ENCODE measurements at places on chromosomes 4 and X. TPM values are rescaled to one million over a fixed set of nuclear protein-coding genes. Genes with fewer than 3 reads are reported as not detected.

DNA sequence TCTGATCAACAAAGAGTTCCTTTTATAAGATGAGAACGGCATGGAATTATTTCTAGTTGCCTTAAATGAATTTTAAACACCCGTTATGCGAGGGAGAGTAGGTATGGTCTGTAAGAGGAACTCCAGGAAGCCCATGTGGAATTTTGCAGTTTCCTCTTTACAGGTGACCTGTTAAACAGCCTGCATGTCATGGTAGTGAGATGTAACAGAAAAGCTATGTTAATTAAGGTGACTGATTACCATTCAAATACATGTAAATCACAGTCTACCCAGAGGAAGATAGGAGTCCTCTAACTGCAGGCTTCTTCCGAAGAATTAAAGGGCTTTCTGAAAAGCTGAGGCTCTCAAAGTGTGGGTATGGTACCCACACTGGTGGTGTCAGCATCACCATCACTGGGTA, 163.6 kb downstream of the CBR4 start:
- no peak for DNase-seq

DNA sequence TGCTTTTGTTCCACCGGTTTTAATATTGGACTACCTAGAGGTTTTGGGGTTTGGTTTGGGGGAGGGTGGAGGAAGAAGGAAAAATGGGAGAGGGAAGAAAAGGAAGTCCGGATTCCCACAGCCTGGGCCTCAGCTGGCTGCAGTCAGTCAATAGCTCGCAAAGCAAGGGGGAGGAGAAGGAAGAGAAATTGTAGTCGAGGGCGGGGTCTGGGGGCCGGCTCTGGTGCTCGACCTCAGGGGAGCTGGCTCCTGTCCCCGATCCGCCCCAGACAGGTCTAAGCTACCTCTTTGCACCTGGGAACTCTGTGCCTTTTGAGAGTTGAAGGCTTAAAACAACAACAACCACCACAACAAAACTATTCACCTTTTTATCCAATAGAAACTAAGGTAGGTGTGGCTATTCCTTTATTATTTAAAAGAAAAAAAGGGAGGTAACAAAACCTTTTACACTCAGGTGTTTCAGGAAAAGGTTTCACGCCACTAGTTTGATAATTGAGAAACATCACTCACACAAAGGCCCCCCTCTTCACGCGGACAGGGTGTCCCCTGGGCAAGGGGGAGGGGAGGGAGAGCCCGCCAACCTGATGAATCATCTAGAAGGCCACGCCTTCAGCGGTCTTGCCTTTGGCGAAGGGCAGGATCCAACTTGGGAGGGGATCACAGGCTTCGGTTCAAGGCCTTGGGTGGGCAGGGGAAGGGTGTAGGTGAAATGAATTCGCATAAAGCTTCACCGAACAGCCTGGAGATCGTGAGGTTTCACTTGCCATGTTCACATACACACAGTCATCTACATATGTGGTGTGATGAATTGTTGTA, 1.6 kb upstream of the LNX1 start:
- no peak for DNase-seq

DNA sequence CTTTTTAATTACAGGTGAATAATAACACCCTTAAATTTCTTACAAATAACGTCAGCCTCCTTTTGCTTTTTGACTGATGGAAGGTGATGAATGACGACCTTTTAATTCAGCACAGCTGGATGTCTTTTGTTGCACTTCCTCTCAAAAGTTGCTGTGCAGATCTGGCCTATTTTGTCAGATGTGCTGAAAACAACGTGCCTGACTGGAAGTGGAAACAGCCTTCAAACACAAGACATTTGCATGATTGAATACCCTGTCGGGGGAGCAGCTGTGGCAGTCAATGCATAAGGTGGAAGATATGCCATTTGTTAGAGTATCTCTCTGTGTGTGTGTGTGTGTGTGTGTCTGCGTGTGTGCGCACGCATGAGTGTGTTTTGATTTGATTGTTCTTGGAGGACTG, 579.7 kb downstream of the SPRY1 start:
- DNase-seq = no peak

GRCh38 chr4:53914313-53915016, 149.9 kb downstream of the CHIC2 start:
- DNase-seq = peak; percentile 60

GRCh38 chrX:151488677-151489076, 74.8 kb upstream of the PASD1 start:
- peak; percentile 5 for DNase-seq

- DNase-seq = peak; percentile 3
These were observed 348.7 kb downstream of the MAPK10 start for GRCh38 chr4:86011117-86011516.

GRCh38 chrX:112664924-112665323, 14.8 kb downstream of the LHFPL1 start:
- no peak for DNase-seq

GRCh38 chr4:164856396-164856795, 20.6 kb upstream of the APELA start:
- DNase-seq = peak; percentile 9

DNA sequence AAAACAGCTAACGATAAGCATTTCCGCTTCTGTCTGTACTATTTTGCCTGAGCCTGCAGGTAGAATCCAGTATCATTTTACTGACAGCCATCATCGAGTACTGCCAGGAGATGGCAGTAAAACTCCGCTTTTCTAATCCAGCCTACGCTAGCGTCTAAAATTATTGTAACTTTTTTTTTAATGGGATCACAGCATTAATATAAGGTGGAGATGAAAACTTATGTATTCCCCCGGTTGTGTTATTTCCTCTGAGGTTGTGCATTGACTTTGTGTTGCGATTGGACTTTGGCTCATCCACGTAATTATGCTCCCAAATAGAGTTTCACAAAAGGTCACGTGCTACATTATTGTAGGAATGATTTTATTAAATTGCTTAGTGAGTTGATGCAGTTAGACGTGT, 248.1 kb downstream of the C4orf33 start:
- peak; percentile 41 for DNase-seq

- DNase-seq = no peak
These were observed 152.3 kb downstream of the AMELX start for GRCh38 chrX:11445540-11445939.

DNA sequence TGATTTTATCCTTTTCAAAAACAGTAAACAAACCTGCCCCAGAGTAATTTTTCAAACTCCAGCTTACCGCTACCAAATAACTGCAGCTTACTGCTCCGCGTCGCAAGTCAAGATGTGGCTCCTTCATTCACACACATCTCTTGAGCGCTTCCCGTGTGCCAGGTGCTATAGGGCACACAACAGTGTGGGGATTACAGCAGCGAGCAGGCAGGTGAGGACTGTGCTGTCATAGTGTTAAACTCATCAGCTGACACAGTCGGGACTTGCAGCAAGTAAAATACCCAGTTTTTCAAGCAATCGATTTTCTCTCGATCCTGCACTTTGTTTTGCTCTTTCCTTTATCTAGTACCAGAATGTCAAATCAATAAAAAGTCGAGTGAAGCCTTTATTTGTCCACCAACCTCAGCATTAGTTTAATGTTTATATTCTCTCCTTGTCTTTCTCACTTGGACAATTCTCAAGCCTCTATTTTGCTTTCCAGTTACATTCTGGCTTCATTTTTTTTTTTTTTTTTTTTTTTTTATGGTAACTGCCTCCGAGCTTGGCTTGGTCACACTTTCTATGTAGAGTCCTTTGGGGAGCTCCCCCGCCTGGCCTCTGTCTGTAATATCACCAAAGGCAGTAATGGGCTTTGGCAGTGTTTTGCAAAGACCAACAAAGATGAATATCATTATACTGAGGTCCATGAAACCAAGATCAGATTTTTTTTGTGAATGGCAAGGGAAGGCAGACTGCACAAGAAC, 8.3 kb upstream of the ASB5 start:
- DNase-seq = peak; percentile 49

- DNase-seq = peak; percentile 26
These were observed 35.2 kb upstream of the PHEX start for GRCh38 chrX:21996872-21997455.

DNA sequence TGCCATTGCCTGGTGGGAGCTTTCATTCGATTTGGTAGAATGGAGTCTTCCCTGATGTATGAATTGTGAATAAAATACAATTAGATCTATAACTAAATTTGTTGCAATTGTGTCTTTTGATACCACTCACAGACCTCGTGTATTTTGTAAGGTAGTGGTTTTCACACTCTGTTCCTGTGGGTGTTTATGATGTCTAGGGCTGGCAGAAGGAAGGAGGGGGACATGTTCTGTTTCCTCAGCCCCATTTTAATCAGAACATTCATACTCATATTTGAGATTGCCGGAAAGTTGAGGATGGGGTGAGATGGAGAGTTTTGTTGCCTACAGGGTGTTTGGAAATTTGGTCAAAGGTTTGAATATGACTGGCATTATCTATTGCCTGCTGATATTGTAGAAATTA, 42.9 kb downstream of the PTTG2 start:
- no peak for DNase-seq

DNA sequence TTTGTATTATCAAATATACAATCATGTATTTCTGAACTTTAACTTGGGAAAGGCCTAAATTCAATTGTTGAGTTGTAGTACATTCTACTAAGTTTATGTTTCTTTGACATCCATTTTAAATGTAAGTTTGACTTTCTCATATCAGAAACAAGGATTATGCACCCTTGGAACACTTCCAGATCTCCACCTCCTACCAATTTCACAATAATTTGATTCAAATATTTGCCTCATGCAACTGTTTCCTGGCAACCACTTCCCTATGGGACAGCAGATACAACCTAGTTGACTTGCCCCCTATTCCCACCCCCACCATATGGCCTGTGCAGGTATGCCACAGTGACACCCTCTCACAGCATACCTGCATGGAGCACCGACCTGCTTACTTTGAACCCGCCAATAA, 506.4 kb upstream of the PABPC4L start:
- DNase-seq = no peak

- DNase-seq = no peak
These were observed 5.1 kb upstream of the ING2 start for GRCh38 chr4:183499801-183500200.

DNA sequence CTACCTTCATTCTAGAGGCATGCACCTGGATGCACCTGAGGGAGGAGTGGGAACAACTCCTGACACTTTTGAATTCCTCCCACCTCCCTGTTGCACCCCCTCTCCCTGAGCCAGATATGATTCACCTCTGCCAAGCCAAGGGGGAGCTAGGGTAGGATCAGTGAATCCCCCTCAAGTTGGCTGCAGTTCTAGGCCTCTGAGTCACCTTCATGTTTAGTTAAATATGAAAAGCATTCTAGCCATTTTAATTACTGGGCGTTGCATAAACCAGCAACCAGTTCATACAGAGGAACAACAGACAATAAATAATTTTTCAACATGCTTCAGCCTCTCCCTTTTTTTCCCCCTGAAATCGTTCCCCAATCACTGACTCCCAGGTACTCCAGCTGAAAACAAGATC, 1440.2 kb downstream of the ADGRL3 start:
- peak; percentile 17 for DNase-seq

DNA sequence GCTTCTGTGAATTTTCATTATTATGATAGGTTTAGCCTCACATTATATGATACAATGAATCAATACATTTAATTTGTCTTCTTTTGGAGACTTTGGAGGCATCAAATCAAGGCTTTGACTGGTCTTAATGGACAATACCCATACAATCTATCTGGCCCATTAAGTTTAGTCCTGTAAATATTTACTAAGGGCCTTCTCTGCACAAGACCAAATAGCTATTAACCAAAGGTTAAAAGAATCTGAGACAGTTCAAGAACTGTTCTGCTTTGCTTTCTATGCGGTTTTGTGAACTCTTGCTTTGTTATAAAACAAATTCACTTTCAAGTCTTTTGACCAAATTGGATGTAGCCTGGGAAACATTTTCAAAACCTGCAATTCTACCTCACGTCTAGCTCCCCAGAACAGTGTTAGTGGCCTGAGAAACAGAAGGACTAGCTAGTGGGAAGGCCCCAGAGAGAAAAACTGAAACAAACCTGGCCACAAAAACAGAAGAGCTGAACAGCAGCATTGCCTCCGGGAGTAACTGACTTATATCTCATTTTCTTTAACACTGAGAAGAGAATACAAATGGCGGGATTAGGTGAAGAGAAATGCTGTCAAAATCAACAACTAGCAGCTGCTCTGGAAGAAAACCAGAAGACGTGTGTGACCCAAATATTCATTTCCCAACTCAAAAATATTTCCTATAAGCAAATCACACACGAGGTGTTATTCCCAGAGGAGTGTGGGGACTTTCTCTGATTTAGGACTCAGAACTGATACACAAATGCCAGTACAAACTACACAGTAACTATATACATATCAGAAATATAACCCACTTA, 548 bp downstream of the TLR1 start:
- no peak for DNase-seq

- DNase-seq = no peak
These were observed 28.8 kb upstream of the IL13RA1 start for GRCh38 chrX:118698516-118699170.

DNA sequence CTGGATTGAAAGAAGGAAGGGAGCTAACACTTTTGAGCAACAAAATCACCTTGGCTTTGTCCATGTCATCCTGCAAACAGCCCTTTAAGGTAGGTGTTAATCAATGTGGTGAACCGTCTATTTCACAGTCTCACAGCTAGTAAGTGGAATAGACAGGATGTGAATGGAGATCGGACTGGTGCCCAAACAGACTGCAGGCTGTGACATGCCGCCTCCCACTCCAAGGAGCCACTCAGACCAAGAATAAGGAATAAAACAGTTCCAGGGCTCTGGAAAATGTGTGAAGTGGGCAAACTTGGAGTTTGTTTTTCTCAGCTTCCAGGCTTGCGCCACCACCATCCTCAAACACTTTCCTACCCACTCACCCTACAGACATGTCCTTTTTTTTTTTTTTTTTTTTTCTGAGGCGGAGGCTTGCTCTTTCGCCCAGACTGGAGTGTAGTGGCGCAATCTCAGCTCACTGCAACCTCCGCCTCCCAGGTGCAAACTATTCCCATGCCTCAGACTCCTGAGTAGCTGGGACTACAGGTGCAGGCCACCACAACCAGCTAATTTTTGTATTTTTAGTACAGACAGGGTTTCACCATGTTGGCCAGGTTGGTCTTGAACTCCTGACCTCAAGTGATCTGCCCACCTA, 57.7 kb upstream of the SEC24B start:
- DNase-seq = no peak

DNA sequence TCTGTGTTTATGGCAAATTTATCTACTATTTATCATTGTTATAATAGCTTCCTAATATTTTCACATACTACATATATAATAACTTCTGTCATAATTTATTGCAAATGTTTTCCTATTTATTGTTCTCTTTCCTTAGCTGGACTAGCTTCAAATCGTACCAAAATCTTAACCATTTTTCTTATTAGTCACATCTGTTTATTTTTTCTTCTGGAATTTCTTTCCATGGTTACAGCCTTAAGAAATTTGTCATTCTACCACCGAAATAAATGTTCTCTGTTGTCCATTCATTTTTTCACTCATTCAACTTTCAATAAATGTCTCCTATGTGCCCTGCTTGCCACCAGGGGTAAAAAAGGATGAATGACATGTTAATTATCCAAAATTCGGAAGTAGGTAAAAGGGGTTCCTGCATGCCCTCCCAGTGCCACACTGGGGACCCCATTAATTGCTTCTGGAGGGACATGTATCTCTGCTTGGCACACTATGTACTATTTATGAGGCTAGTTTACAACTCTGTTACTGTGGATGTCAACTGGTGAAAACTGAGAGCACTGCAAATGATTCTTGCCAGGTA, 182.1 kb downstream of the SH3KBP1 start:
- no peak for DNase-seq

The PNMA3 gene
- not detected for total RNA-seq

The MAGEA10 gene
- 0.86 TPM for total RNA-seq

All from A172 (cell line).